Vagina (tissue), 2 donors: ENCODE measurements at places on chromosomes 16 and 17.

GRCh38 chr16:4850211-4850610, 2.9 kb downstream of the UBN1 start:
- DNase-seq = no peak

DNA sequence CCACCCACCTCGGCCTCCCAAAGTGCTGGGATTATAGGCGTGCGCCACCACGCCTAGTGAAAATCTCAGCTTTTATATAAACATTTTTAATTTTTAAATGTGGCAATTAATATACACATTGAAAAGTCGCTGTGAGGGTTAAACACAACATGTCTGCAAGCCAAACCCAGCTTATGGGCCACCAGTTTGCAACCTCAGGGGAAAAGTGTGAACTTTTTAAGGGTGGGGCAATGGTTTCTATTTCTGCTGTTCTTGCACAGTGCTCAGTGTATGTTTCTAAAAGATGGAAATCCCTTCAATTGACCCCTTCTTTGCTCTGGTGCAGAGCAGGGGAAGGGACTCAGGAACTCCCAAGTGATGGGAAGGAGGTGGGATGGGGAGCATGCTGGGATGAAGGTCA, 18.3 kb upstream of the SUPT4H1 start:
- DNase-seq = peak; percentile 10

DNA sequence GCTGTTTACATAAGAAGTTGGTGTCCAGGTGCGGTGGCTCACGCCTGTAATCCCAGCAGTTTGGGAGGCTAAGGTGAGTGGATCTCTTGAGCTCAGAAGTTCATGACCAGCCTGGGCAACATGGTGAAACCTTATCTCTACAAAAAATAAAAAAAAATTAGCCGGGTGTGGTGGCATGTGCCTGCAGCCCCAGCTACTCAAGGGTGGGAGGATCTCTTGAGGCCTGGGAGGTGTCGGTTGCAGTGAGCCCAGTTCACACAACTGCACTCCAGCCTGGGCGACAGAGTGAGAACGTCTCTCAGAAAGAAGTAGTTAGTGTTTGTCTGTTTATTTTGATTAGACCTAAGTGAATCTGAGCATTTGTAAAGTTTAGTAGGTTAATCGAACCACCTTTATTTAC, 12.8 kb downstream of the DDX19A start:
- no peak for DNase-seq

GRCh38 chr16:27204312-27204915, 1.1 kb downstream of the KDM8 start:
- DNase-seq = no peak

DNA sequence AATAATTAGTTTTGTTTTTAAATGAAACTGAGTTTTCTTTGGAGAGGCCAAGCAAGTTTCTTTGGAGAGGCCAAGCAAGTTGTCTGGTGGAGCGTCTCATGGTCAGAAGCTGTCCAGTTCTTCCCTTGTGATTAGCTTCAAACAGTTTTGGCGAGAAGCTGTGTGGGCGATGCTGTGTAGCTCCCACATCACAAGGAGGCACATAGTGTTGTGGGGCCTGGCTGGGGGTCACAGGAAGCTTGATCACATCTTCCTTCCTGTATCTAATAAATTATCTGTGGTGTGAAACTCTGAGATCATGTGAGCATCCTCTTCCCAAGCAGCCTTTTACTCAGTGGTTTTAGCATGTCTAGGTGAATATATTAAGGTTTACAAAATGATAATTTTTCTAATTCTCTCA, 33.9 kb downstream of the SPECC1 start:
- DNase-seq = no peak

- DNase-seq = no peak
Observed at GRCh38 chr17:80427366-80428282, 12.7 kb downstream of the ENDOV start.

- no peak for DNase-seq
Observed at GRCh38 chr17:54974759-54975158, 6.2 kb downstream of the STXBP4 start.
